Ureter (tissue), 1 donor: ENCODE measurements at places on chromosomes 1 and 21. TPM values are rescaled to one million over a fixed set of nuclear protein-coding genes. Genes with fewer than 3 reads are reported as not detected.

C1orf94 gene
- not detected for total RNA-seq

DNA sequence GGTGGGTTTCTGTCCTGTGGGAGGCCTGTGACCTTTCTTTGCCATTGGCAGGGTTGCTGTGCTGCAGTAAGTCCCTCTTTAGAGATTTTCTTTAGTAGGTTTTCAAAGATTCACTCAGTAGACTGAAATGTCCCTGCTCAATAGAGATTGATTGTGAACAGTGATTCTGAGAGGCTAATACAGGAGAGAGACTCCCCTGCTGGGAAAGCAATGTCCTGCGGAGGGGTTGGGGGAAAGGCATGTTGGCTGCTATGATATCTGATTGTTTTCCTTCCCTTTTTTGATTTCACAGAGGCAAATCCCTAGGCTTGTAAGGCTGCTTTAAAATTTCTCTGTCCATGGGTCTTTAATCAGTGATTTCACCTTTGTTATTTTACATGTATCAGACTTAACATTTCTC lies 589.9 kb downstream of the ADGRL2 start:
- DNase-seq, result no peak

DNA sequence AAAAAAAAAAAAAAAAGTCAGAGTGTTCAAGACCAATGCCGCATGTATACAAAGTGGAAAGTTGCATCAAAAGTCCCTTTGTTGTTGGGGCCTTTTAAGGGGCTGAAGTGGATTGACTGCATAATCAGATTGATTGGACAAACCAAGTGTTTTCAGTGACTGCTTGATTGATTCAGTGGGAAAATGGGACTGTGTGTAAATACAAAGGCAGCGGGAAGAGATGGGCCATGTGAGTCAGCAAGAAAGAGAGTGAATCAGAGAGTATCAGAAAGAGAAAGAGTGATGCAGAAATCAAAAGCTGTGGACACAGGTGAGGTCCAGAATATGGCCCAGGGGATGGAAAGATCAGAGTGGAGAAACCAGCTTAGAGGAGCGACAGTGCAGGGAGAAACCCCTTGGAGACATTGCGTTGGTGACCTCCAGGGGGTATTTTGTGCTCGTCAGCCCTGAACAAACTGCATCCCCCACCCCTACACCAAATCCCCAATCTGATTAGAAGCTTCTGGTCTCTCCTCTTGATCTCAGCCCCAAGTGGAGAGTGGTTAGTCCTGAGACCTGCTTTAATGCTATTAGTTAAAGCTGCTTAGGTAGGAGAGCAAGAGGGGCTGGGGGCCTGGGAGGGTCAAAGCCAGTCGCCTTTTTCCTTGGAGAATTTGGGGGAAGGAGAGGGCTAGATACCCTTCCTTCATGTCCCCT lies 5.1 kb upstream of the ETV3L start:
- DNase-seq, result no peak

DNA sequence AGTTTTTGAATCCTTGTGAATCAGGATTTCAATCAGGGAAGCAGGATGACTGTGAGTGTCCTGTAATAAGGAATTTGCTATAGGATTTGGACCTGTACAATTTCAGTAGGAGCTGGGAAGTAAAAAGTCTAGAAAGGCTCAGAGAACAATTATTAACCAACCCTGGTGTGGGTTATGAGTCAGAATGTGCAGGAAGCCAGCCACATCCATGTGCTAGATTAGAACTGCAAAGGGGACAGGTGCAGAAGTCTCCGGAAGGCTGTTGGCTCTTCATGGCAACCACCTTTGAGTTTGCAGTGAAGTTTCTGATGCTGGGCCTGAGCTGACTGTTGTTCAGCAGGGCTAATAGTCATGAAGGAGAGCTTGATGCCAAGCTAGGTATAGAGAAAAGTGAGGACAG lies 70.7 kb downstream of the SPATA46 start:
- DNase-seq, result no peak
